Activated CD4-positive, alpha-beta T cell treated with anti-CD3 and anti-CD28 coated beads, Interleukin-10, Interleukin-2, amounts not matched to agents 100 ng/mL and 50 ng/mL, durations not matched to agents 16 hours and 8 hours (primary cell): ENCODE measurements at places on chromosomes 2 and 18.

DNA sequence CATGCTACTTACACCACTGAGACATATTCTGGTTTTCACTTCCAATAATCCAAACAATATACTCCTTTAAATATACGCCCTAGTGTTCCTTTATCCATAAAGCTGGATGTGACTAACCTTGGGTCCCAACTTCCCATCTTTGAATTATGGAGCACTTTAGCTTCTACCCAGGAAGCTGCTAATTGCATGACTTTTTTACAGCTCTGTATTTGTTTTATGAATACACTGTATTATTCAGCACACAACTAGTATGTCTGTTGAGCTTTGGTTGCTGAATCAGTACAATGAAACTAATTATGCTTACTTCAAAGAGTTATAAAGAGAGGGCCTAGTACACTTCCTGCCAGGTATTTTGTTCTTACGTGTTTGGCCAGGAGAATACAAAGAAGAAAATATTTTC, 118.5 kb downstream of the BAZ2B start:
- no peak for DNase-seq

GRCh38 chr18:76584414-76585310, 89.6 kb upstream of the ZNF516 start:
- no peak for DNase-seq

DNA sequence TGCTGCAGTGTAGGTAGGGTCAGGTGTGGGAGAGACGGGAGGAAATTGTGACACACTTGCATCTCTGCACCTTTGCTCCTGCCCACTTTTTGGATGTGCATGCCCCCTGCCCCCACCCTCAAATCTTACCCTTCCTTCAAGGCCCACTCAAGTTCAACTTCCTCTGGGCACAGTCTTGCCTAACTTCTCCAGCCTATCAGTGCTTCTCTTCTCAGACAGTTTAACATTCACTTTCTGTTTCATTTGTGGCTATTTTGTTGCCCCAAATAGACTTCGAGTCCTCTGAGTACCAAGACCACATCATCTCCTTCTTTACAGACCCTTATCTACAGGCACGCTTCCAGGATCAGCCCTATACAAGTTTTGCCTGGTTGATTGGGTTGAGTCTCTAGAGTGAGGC, 2.7 kb downstream of the ST8SIA5 start:
- DNase-seq: no peak

GRCh38 chr2:198913394-198914152, 544.2 kb downstream of the SATB2 start:
- DNase-seq: no peak

DNA sequence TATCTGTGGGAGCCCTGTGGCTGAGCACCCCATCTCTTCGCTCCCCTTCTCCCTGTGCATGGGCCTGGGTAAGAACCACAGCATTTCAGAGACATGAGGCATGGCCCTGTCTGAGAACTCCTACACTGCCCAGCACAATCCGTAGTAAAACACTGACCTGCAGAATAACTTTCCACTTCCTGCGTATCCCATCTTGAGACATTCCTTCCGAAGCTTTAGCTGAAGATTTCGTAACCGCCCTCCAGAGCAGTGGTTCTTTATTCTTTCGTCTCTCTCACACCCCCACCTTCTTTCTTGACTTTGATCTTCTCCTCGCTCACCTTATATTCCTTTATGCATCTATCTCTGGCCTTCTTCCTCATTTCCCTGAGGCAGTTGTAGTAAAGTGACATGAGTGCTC, 381.1 kb downstream of the HRH4 start:
- no peak for DNase-seq

GRCh38 chr2:23404426-23404825, 19.4 kb downstream of the KLHL29 start:
- no peak for DNase-seq

DNA sequence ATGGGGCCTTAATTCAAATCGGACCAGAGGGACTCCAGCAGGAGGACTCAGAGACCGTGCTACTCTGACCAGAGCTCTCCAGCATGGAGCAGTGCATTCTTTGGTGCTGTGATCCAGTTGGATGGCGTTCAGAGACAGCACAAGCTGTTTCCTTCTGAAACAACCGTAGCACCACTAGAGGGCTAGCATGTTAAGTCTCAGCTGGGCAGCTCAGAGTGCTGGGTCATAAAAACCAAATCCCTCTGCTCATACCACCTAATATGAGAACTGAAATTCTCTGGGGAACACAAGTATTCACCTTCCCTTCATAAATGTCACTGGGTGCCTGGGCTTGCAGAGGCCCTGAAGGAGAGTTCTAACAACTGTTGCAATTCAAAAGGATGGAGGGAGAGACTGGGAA, 97.7 kb upstream of the TFCP2L1 start:
- DNase-seq: no peak

GRCh38 chr2:98341241-98341640, 5.0 kb upstream of the CNGA3 start:
- no peak for DNase-seq

DNA sequence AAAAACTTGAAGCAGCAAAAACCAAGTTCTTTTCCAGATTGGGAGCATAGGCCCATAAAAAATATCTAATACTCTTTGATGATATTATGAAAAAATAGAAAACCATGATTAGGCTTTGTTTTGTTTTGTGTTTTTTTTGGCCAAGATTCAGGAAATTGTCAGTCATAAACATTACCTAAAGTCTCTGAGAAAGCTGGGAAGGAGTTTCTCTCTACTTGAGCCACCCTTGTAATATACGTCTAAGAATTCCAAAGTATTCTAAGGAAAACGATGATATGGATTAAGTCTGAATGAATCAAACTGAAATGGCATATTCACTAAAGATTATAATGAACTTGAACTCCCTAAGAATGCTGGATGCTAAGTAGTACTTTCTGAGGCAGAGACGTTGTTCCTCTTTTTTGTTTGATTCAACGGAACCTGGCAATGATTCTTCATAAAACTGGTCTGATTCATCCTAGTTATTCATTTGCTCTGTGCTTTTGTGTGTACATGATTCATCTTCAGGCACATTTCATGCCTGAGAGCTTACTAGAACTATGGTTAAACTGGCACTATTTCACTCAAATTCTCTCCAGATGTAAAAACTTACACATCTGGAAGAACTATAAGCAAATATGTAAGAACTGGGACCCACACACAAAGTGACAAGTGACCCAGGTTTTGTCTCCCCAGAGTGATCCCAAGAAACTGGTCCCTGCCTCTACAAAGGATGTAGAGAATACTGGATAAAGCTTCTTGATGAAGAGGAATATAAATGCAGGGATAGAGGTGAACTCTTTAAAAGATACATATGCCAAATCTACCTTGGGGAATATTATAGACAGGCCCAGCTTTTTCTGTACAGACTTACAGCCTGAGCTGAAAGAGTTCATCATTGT, 159.7 kb downstream of the DOCK10 start:
- DNase-seq: no peak

GRCh38 chr18:44638034-44638540, 42.6 kb upstream of the SETBP1 start:
- DNase-seq: no peak

GRCh38 chr18:49362431-49362830, 98.0 kb downstream of the DYM start:
- DNase-seq: no peak

GRCh38 chr18:36364911-36365624, 67.6 kb downstream of the FHOD3 start:
- no peak for DNase-seq

DNA sequence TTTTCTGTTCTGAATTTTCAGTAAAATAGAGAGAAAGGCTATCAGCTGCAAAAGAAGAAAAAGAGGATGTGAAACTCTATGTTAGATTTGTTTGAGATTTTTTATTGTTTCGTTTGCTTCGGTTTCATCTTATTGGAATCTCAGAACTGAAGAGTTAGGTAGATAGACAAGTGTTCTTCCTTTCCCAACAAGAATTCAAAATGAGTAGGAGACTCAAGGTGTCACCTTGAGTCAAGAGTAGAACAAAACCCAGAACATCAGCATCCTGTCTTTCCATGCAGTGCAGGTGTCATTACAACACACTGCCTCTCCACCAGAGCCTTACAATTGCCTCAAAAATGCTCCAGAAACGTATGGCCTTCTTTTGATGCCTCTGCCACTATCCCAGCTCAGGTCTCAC, 21.1 kb downstream of the NBAS start:
- no peak for DNase-seq

GRCh38 chr2:6083136-6083535, 391.0 kb downstream of the SOX11 start:
- no peak for DNase-seq

DNA sequence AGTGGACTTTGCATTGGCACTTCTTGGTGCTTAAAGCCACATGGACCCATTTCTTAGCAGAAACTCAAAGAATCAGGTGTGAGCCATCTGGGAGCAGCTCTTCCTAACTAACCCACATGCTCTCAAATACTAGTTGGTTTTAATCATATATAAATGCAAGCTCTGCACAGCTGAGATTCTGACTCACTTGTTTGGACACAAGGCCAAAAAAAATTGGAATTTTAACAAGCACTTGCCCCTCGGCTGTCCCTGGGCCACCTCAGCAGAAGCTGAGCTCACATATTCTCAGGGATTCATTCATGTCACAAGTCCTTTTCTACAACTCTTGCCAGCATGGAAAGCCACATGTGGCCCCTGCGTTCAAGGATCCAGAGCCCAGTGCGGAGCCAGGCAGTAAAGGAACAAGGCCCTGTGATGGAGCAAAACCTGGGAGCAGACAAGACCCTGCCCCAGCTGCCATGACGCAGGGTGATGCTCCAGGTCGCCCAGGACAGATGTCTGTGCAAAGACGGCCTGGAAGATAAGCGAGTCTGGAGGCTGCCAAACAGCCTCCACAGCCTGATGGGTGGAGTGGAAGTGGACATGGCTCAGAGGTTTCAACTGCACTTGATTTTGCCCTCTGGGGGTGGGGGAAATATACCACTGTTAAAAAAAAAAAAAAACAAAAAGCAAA, 266.5 kb downstream of the EIPR1 start:
- DNase-seq: no peak

GRCh38 chr2:128493880-128494279, 175.2 kb upstream of the HS6ST1 start:
- DNase-seq: no peak

- DNase-seq: no peak
Measured at GRCh38 chr2:6067806-6068205, 375.6 kb downstream of the SOX11 start.

GRCh38 chr2:241609859-241610793, 26.8 kb downstream of the THAP4 start:
- DNase-seq: peak; percentile 94

DNA sequence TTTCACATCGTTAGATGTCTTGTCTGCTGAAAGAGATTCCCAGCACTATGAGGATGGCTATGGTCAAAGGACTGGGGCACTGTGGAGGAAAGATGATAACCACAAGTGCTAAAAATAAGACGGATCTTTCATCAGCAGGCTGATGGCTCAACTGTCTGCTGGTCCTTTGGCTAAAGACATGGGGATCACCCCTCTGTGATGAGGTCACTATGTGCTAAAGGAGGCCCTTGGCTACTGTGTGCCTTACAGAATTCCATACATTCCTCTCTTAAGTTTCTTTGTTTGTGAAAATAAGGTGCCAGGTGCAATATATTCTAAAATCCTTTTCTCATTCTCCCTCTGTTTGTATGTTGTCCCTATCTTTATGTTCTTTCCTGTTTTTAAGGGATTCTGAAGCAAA, 39.7 kb upstream of the LYPD6 start:
- no peak for DNase-seq

GRCh38 chr2:124112206-124112605, 87.1 kb downstream of the CNTNAP5 start:
- DNase-seq: no peak

DNA sequence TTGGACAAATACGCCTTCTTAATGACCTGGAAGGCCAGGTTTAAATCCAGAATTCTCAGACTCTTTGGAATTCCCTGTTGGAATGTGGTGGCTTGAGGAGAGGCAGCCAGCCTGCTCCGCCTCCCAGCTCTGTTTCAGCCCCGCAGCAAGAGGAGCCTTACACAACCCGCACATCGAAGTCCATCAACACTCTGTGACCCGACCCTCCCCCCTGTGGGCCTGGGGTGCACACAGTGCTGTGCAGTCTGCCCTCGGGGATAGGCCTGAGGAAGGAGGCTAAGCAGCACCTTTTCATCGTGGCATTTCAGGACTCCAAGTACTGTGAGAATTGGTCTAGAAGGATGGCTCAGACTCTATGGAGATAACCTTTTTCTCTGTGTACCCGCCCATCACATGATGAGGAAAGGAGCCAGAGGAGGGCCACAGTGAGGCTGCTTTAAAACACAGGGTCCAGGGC, 73.7 kb downstream of the GREB1L start:
- no peak for DNase-seq

DNA sequence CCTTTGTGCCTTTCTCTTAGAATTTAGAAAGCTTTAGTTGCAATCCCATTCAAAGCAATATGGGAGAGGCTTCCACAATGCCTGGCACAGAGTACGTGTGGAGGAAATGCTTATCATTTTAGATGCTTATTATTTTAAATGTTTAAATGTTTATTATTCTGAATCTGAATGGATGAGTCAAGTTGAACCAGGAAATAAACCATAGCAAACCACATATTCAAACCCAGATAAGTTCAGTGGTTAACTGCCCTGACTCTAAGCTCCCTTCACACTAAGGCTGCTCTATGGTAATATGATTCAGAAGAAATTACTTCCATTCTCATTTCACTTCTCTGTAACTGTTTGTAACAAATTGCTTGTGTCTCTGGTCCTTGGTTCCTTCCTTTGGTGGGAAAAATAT, 5.2 kb upstream of the PPP4R1 start:
- peak; percentile 62 for DNase-seq

GRCh38 chr2:109348671-109349502, 219.9 kb downstream of the SH3RF3 start:
- peak; percentile 63 for DNase-seq

DNA sequence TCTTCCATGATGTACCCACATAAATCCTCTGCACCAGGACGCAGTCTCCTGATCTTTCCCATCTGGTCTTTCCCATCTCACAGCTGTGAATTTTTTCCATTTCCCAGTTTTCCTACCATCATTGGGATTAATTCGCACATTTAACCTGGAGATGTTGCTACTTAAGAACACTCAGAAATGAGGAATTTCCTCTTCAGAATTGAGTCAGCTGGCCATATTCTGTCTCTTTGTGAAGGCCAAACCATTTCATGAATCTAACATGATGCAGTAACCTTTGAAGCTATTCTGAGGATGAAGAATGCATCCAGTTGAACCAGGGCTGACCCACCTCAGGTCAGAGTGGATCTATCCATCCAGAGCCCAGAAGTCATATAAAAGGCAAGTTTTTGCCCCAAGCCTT, 326.8 kb downstream of the SETBP1 start:
- no peak for DNase-seq

DNA sequence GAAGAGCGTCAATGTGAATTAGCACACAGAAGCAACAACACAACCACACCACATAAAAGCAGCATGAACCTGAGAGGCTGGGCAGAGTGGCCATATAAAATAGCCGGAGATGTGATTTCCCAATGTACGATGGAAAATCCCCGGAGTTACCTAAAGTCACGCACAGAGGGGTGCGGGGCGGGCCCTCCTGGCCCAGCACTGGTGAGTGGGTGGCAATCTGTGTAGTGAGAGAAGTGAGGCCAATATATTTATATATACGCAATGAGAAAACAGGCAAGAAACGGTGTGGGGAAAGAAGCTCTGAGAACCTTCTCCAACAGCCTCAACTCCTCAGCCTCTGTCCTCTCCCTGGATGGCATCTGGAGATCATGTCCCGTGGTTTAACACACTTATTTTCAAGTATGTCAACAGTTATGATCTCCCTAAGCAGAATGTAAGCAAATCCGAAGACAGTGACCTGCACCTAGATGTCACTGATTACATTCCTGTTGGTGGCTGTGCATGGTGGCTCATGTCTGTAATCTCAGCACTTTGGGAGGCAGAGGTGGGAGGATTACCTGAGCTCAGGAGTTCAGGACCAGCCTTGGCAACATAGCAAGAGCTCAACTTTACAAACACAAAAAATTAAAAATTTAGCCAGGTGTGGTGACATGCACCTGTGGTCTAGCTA, 41.6 kb downstream of the CRACDL start:
- DNase-seq: no peak
